ENCODE measurements at places on chromosomes 13 and 19. TPM values are rescaled to one million over a fixed set of nuclear protein-coding genes. Genes with fewer than 3 reads are reported as not detected.

DNA sequence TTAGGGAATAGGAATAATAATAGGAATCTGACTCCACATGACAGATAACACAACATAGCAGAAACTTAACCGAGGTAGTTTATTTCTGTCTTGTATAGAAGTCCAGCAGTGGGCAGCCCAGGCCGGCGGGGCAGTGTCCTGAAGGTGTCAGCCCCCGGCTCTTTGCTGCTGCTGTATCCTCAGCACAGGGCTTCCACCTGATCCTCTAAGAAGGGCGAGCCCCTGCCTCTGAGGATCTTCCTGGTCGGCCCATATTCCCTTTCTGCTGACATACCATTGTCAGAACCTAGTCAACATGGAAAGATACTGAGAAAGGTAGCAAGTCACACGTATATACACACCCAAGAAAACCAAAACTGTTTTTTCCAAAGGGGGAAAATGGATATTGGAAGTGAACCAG is 56.2 kb upstream of the GPR183 start:
- no peak for DNase-seq

- DNase-seq = no peak
Observed at GRCh38 chr19:54203151-54203611, 2.5 kb downstream of the RPS9 start.

GRCh38 chr13:60509601-60510386 is 112.8 kb downstream of the TDRD3 start:
- DNase-seq = no peak

- DNase-seq = no peak
Observed at GRCh38 chr19:28596561-28597071, 616.3 kb downstream of the UQCRFS1 start.

DNA sequence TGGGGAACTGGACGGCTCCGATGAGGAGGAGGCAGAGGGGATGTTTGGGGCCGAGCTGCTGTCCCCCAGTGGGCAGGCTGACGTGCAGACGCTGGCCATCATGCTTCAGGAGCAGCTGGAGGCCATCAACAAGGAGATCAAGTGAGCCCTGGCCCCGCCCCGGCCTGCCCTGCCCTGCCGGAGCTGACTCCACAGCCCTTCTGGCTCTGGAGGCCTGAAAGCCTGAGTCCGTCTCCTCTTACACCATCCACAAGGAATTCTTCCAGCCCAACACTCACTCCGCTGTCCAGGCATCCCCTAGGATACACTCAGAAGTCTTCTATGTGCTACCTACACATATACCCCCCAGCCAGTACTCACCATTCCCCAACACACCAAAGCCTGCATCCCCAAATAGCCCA is 17.4 kb downstream of the PPFIA3 start:
- DNase-seq = no peak

DNA sequence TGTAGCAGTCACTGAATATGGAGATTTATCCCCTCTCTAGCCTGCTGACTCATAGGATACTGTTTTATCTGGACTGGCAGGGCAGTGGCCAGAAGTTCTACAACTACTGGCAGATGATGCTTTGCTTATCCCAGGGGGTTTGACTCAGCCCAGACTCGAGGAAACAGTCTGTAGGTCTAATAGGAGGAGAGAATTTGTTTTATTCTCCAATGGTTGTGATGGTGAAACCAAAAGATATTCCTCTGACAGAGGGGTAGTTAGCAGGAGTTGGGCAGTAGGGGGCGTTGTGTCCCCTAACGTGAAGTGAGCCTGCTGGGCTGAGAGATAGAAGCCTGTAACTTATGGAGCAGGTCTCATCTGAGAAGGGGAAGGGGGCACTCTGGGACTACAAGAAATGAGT is 74.9 kb downstream of the WTIP start:
- DNase-seq = no peak

DNA sequence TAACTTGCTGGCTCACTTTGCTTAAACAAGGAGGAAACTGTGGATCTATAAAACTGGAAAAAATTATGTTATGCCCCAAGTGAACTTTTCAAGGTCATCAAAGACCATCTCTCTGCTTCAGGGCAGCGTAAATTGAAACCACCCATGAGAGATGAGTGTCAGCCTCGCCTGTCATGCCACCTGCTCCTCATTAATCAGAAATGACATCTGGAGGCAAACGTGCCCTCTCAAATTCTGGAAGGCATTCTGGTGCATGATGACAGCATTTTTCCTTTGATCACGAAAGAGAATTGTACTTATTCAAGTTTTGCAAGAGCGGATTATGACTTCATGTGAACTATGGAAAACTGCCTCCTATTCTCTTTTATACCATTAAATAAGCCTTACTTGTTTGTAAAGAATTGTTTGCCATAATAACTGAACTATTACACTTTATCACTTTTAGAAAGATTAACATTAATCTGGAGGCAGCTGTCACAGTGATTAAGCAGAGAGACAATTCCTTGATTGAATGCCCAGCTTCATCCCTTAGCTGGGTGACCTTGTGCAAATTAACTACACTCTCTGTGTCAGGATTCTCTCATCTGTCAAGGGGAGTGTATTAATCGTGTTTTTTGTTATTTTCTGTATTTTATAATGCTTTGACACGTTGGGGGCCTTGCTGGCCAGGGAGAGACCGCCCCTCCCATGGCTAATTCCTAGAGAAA is 17.0 kb upstream of the SACS start:
- no peak for DNase-seq

DNA sequence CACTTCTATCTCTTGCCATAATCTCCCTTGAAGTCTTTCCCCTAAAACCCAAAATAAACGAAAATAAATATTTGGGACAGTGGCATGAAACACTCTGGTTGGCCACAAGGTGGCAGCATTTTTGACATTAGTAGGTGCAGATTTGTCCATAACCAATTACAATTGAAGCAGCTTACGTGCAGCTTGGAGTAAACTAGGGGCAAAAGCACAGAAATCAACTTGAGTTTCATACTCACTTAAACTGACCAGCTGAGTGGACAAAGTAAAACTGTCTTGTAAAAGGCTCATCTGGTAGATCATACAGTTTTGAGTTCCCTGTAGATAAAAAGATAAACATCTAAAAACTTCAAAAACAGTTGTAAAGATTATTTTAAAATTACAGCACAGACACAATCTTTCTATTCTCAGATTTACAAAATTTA is 18.8 kb downstream of the PDCD5 start:
- peak; percentile 50 for DNase-seq

DNA sequence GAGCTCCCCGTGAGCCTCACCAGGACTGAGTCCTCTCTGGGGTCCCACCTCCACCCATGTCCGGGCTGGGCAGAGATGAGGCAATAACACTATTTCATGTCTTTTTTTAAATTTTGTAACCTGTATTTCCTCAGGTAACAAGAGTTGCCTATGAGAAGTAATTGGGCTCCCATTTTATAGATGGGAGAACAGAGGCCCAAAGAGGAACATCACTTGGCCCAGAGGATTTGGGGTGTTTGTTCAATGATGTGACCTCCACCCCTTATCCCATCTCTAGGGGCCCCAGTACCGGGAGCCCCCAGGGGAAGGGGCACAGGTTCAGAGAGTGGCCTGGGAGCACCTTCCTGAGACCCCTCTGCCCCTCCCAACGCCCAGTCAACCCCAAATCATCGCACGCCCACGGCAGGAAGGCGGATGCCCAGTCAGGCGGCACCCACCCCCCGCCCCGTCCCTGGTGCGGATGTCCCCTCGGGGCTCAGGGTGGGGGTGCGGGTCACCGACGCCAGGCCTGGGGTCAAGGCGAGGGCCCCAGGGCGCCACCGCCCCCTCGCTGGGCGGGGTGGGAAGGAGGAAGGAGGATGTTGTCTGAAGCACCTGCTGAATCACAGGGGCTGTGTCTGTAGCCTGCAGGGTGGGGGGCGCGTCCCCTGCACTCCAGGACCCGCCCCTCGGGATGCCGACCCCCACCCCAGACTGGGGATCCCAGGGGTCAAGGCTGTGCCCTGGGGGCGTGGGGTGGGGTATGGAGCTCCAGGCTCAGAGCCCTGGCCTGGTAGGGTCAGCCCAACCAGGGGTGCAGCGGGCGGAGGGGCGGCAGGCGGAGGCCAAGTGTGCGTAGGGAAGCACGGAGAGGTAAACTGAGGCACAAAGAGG is 9.0 kb upstream of the CIRBP start:
- DNase-seq = peak; percentile 63

DNA sequence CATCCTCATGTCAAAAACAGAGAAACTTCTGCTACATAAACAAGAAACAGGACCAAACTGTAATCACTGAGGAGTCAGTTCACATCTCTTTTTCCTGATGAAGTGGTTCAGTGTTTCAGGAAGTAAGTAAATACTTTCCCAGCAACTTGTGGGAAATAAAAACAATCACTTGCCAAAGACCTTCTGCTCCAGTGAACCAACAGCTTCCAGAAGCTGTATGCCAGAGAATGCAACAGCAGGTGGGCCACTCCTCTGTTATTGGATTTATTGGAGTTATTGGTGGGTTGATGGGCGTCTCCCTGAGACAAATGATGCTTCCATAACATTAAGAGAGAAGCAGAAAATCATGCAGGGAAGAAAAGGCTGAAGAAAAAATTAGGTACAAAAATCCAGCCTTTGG is 9.9 kb downstream of the SLC6A16 start:
- DNase-seq = no peak

DNA sequence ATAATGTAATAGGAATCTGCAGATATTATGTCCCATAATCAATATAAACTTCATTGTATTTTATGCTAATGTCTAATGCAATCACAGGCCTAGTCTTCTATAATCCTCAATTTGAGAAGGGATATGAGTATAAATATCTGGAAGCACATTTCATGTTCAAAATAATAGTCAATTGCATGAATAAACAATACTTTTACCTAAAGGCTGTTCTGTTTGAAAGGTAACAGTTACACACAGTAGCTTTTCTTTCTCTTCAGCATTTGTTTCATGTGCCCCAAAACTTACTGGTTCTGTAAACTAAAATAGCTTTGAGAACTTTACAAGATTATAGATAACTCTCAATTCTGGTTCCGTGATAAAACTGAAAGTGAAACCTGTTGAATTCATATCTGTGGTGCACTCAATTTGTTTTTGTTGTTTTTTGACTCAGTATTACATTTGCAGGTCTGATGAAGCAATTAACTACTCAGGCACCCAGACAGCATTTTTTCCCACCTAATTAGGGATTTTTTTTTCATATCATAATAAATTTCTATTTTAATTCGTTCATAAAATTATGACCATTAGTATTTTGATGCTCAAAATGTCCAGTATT is 1193.8 kb downstream of the SLITRK1 start:
- DNase-seq = no peak

- DNase-seq = no peak
Observed at GRCh38 chr13:33745370-33746324, 72.3 kb upstream of the RFC3 start.

GRCh38 chr19:27660428-27660827 is 1552.5 kb downstream of the UQCRFS1 start:
- no peak for DNase-seq

GRCh38 chr19:55097864-55098715 is 19.3 kb downstream of the PPP1R12C start:
- DNase-seq = no peak

DNA sequence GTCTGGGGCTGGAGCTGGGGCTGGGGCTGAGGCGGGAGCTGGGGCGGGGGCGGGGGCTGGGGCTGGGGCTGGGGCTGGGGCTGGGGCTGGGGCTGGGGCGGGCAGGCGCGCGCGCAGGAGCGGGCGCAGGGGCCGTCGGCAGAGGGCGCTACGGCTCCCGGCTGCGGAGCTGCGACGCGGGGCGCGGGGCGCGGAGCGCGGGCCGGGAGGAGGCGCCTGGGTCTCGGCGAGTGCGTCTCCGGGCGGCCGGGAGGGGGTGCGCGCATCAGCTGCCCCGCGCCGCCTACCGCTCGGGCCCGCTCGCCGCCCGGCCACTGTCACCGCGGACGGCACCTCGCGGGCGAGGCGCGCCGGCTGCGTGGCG is 422 bp upstream of the MTUS2 start:
- DNase-seq = peak; percentile 6

DNA sequence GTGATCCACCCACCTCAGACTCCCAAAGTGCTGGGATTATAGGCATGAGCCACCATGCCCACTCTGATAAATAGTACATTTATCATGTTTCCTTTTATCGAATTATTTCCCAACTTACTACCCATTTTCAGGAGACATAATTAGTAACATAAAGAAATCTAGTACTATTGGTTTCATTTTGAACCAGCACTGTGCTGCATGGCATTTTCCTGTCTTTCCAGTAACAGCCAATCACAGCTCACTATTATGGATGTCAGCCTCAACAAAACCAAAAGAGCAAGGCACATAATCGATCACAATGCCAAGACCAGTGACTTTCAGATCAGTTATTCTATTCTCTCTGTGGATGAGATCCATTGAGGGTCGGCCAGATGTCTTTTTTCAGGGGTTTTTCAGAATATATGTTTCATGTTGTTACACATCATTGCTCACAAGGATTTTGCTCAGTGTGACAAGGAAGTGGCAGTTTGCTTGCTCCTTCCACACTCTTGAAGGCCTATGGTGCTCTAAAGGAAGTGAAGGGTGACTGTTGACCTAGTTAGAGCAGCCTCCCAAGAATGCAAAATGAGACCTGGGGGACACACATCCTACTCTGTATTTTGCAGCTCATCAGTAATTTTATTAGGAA is 233.4 kb downstream of the KCNRG start:
- DNase-seq = no peak

DNA sequence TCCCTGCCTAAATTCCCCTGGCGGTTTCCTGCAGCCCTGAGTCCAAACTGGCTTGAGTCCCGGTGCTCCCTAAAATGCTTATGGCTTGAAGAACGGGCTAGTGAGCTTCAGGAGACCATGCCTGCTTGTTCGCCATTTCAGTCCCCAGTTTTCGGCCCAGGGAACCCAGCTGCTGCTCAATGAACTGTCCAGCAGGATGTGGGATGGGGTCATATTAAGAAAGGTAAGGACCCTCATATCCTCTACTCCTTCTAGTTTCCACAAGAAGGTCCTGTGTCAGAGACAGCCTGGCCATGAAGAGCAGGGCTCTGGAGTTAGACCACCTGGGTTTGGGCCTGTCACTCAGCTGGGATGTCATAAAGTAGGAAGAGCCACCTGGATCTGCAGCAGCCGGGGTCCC is 17.0 kb upstream of the SPC24 start:
- DNase-seq = no peak

DNA sequence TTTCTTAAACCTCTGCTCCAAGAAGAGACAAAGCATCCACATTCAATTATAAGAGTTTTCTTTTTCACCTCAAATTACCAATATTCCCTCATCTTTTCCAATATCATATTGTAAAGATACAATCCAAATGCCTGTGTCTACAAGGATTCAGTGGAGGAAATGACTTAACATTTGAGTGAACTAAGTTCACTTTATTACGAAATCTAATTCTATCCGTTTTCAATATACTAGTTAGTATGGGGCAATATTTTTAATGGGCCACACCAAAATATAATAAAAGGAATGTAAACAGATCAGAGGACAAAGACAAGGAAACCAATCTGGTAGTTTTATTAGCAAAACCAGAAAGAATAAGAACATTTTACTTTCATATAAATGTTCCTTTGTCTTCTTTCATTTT is 136.0 kb downstream of the DCLK1 start:
- no peak for DNase-seq

- no peak for DNase-seq
Observed at GRCh38 chr13:33710924-33711323, 107.0 kb upstream of the RFC3 start.

Gene CNFN
- total RNA-seq = not detected

Gene LILRA1
- not detected for total RNA-seq

Gene MLLT1
- total RNA-seq = 63.9 TPM

Gene CPB2
- total RNA-seq = not detected

Gene LILRA5
- total RNA-seq = not detected

Gene OR10H4
- total RNA-seq = not detected

Gene SPACA4
- total RNA-seq = not detected

Gene TIMM13
- 169 TPM for total RNA-seq
